ENCODE measurements at places on chromosomes 6 and 20.

- peak; percentile 59 for DNase-seq
Observed at GRCh38 chr20:32792316-32792715, 27.4 kb upstream of the MAPRE1 start.

- no peak for DNase-seq
Observed at GRCh38 chr6:111598181-111598580, 7.5 kb downstream of the TRAF3IP2 start.

DNA sequence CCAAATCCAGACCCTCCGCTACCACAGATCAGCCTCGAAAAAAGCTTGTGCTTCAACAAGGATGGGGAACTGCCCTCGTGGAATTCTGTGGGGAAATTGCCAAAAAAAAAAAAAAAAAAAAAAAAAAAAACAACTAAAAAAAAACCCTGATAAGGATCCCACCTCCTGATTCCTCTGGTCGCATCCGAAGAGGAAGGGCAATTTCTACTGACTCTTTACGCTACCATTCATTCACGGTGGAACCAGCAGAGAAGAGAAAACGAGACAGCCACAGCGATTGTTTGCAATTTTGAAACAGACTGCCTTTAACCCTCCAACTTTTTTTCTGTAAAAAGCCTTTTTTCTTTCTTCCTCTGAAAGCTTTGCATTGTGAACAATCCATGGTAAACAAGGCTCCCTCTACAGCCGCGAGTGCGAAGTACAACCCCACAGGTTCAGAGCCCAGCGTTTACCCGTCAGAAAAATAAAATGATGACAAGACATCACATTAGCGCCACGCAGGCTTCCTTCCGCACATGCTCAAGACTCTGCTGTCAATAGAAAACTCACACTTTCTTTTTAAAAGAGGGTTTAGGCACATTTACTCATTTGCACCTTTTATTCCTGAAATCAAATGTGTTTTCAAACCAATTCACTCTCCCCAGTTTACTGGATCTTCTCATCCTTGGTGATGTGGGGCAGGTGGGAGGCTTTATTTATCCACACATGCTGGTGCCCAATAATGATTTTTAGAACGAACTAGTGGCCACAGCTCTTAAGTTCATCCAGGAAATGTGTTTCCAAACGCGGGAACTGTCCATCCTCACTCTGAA lies 100.0 kb downstream of the NOL4L start:
- DNase-seq, result peak; percentile 79

GRCh38 chr20:38692436-38693411 lies 31.6 kb upstream of the SLC32A1 start:
- peak; percentile 58 for DNase-seq

GRCh38 chr6:111361648-111362047 lies 121.4 kb downstream of the REV3L start:
- no peak for DNase-seq

- no peak for DNase-seq
Observed at GRCh38 chr6:91437315-91437729, 850.5 kb upstream of the MAP3K7 start.

GRCh38 chr6:20001286-20001685 lies 164.1 kb downstream of the ID4 start:
- DNase-seq, result no peak

DNA sequence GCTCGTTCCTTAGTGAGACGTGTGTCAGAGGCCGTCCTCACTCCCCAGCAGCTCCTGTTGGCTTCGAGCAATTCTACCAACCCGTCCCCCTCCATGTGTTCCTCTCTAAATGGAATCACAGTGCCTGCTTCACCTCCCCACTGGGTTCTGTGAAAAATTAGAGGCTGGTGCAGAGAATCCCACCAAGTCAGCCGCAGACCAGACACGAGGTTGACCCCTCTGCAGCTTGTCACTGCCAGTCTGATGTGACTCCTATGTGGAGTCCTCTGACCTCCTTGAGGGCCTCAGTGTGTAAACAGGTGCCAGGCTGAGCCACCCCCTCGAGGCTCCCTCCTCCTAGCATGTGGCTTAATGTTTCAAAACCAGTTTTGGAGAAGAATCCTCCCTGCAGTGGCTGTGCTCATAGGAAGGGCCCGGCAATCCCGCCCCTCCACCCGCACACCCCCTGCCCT lies 12.6 kb upstream of the IRF4 start:
- DNase-seq, result no peak

DNA sequence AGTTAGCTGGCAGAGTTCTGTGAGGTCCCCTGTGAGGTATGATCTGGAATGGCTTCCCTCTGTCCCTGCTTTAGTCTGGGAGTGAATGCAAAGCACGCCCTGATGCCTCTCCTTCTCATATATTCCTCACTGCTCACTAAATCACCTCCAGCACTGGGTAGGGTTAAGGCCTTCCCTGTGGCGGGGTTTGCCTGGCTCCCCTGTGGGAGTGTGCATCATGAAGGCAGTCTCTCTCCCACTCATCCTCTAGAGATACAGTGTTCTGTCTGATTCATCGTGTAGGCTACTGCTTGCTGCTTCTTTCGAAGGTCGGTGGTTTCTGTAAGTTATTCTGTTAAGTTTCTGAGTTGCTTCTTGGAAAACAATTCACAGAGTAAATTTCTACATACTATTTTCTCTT lies 420.0 kb upstream of the EYS start:
- no peak for DNase-seq

DNA sequence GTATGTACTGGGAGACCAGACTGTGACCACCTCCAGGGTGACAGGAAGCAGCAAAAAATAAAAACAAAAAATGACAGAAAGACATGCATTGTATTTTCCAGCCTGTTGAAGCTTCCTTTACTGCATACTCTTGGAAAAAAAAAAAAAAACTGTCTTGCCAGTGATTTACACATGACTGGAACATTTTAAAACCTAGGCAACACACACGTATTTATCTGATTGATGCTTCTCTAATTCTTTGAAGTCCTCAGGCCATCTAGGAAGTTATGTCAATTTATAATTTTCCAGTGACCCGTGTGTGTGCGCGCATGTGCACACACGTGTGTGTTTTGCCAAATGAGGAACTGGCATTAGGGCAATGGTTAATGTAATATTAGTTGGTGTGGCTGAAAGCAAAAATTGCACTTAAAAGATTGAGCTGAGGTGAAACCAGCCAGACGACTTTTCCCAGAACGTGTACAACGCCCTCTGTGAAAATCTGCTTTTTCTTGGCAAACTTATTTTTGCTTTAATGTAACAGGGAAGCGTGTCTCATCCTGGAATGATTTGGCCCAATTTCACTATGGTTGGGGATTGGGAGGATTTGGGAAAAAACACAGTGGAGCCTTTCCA lies 315.2 kb downstream of the TFAP2A start:
- DNase-seq, result no peak

DNA sequence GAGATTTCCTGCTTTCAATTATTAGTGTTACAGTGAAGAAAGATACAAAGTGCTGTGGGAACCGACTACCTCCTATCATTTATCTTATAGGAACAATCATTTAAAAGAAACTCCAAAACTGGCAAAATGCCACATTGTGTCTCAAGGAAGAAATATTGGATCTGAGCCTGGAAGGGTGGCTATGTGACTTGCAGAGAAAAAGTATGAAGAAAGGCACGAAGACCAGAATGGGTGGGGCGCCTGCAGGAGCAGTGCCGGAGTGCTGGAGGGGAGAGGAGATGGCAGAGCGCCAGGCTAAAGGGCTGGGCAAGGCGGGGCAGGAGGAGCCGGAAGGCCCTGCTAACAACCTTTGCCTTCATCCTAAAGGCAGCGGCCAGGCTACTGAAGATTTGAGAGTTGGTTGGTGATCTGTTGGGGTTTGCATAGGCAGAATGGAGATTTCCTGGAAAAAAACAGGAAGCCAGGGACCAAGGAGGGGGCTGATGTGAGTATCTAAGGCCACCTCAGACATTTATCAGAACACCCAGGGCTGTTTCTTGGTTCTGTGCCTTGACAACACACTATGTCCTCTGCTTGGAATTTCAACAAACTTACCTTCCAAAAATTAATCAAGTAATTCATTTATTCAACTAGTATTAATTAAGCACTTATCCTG lies 125.6 kb downstream of the MAFB start:
- DNase-seq, result no peak

All from stimulated activated naive CD8-positive, alpha-beta T cell treated with anti-CD3 and anti-CD28 coated beads, Interleukin-15, Interleukin-2, amounts not matched to agents 100 U/mL and 50 U/mL, for 24 hours (primary cell).